ENCODE measurements at places on chromosomes 1 and 21.
A peak's percentile ranks its signal among the peaks of the same experiment; 100 is the strongest.

GRCh38 chr21:18157406-18157805 lies 87.2 kb upstream of the CHODL start:
- DNase-seq: no peak

DNA sequence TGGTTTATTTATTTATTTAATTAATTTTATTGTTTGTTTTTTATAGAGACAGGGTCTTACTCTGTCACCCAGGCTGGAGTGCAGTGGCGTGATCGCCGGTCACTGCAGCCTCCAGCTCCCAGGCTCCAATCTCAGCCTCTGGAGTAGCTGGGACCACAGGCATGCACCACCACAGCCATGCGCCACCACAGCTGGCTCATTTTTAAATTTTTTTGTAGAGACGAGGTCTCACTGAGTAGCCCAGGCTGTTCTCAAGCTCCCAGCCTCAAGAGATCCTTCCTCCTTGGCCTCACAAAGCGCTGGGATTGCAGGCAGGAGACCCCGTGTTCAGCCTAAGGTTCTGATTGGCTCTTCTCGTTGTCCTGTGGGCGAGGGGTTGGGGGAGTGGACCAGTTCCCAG lies 22.1 kb downstream of the UMODL1 start:
- DNase-seq: no peak

DNA sequence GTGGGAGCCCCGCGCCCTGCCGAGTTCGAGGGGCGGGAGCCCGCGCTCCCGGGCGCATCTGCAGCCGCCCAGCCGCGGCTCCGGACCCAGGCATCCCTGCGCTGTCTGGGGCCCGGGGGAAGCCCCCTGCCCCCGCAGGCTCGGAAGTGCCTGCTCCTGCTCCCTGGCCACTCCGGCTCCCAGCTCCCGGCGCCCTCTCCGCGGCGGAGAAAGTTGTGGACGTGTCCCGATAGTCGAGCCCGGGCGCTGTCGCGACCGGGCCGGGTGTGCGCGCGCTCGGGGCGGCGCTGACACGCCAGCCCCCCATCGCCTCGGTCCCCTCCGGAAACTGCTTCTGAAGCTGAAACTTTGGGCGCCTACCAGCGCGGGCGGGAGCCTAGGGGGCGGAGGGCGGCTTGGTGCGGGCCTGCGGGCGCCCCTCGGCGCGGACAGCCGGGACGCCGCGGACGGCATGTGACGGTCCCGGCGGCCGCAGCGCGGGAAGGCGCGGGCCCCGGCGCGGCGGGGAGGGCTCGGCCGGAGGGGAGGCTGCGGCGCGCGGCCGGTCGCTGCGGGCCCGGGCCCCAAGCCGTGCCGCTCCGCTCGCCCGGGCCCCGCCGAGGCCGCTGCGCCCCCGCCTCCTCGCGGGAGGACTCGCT lies 515 bp downstream of the MAN1C1 start:
- no peak for DNase-seq

GRCh38 chr1:160646180-160646579 lies 664 bp downstream of the SLAMF1 start:
- no peak for DNase-seq

DNA sequence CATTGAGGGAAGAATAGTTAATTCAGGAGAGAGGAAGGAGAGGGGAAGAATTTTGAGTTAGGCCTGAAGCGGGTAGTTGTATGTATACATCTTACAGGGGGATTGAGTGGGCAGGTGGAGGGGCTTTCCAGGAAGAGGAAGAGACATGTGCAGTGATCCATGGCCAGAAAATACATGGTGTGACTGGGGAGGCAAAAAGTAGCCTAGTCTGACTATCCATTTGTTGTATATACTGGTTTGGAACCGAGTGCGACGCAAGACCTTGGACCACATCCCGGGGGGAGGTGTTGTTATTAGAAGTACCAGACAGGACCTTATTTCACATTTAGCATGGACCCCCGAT lies 158.3 kb downstream of the SDCCAG8 start:
- DNase-seq: no peak

DNA sequence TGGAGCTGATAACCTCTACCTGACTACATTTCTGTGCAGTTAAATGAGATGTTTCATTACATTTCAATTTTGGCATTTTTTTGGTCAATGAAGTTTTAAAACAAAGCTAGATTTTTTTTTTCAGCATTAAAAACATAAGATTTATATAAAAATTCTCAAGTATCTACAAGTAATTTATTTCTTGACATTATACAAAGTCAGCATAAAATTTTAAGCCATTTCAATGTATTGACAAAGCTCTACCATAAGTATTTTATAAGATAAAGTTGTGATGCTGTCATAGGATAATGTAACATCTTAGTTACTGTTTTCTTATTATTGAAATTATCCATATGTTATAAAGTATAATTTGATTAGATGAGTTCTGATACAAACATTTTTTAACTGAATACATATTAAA lies 351.6 kb downstream of the PTBP2 start:
- no peak for DNase-seq

DNA sequence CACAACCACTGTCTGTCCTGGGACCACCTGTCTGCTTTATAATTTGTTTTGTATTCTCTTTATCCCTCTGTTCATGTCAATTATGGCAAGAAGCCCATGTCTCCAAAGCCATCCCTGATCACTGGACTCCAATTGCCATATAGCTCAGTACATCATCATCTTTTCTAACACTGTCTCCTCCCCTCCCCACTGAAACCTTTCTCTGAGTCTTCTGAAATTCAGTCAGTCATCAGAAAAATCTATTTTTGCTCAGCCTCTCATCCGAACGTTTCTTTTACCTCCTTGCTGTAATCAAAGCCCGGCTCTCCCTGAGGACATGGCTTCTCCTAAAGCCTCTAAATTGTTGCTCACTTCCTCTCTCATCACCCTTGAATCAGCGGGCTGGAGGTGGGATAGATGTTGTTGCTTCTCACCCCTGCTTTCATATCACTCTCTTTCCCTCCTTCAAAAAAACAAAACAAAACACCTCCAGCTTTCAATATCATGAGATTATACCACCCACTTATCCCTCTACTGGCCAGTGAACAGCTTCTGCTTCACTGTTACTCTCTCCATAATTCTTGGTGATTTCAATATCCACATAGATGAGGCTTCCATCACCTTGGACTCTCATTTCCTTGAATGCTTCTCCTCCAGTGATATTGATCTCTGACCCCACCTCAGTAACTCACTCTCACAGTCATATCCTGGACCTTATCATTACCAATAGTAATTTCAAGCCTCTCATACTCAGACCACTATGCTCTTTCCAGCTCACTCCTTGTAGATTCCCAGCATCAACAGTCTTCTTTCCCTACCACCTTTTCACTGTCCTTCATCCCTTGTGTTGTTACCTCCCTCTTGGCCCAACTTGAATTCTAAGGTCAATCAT lies 27.8 kb downstream of the RAB3B start:
- DNase-seq: no peak

- no peak for DNase-seq
Measured at GRCh38 chr1:225277445-225277844, 150.4 kb downstream of the LBR start.

DNA sequence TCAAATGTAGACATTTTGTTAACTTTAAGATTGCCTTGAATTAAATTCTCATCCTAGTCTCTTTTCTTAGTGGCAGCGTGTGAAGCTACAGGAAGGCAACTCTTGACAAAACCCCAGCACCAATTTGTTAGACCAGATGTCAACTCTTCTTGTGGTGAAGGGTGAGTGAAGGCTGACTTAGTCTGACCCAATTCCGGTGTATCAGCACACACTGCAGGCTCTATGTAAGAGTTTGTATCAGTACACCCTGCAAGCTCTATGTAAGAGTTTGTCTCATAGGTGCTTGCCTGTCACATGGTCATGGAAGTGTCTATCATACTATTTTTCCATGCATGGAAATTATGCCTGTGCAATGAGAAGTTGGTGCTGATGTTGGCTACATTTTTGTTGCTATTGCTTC lies 16.8 kb downstream of the CR2 start:
- no peak for DNase-seq

GRCh38 chr21:35601211-35601610 lies 459.1 kb downstream of the SETD4 start:
- no peak for DNase-seq

GRCh38 chr1:65881067-65881594 lies 88.4 kb downstream of the PDE4B start:
- DNase-seq: no peak

GRCh38 chr1:110243574-110243973 lies 33.5 kb downstream of the KCNC4 start:
- no peak for DNase-seq

GRCh38 chr1:230330157-230330556 lies 96.0 kb downstream of the PGBD5 start:
- no peak for DNase-seq

DNA sequence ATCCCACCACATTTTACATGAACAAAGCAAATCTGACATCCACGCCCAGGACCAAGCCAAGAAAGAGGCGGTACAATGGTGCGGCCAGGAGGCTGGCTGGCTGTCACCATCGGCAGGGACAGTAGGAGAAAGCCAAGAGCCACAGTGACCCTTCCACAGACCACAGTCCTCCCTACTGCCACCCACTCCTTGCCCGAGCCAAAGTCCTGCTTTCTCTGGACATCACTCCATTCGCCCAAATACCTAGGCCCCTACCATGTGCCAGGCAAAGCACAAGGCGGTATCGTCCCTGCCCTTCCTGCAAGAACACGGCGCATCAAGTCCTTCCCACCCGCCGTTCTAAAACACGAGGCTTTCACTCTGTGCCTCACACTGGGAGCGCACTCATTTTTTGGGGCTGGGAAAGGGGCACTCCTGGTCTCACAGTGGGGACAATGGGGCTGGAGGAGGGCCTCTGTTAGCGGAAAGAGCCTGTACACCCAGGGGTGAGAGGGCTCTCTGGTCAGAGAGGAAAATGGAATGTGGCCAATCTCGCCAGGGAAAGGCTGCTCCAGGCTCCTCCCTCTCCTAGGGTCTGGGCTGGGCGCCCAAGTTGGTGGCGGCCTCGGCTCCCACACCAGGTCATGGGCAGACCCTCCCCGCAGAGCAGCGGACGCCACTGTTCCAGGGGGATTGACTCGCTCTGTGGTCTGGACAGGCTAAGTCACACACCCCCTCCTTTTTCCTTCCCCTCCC lies 26.5 kb downstream of the SSBP3 start:
- DNase-seq: no peak

DNA sequence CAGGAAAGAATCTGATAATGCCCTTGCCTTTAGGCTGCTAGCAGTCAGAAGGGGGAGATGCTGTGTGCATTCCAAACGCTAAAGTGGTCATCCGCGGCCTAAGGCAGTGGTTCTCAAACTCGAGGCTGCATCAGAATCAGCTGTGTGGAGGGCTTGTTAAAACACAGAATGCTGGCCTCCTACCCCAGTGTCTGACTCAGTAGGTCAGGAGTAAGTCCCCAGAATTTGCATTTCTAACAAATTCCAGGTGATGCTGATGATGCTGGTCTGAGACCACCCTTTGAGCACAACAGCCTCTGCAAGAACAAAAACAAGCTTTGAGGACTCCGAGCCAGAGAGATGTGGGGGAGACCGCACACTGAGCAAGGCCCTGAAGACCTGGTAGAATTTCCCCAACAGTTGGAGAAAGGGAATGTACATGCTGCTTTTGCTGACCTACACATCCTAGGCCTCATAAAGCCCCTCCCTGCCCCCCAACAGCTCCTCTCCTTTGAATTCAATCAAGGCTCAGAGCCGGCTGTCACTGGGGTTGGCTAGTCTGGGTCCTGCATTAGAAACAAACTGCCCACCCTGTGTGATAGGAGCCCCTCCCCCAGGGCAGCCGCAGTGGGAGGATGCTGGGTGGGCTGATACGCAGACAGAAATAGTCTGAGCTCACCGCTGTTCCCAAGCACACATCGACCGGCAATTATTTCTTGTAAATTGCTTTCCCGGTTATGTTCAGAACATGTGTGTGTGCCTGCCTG lies 27.1 kb downstream of the SHISAL2A start:
- no peak for DNase-seq

GRCh38 chr1:70038025-70038424 lies 167.4 kb downstream of the LRRC40 start:
- DNase-seq: no peak

- DNase-seq: no peak
Measured at GRCh38 chr21:36703626-36704280, 4.8 kb downstream of the SIM2 start.

DNA sequence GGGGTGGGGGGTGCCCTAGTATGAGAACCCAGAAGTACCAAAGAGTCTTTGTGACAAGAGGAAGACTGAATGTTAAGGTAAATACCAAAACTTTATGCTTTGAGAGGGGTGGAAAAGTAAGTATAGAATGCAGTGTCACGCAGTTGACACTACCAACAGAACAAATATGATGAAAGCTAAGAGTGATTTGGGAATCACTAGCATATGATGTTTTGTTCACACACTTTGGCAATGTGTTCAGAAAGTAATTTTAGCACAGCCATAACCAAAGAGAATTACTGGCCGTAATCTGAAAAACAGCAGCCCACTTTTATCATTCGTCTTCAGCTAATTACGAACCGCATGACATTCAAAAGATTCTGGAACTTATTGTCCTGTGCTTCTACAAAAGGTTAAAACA lies 59.5 kb downstream of the ENAH start:
- DNase-seq: no peak

DNA sequence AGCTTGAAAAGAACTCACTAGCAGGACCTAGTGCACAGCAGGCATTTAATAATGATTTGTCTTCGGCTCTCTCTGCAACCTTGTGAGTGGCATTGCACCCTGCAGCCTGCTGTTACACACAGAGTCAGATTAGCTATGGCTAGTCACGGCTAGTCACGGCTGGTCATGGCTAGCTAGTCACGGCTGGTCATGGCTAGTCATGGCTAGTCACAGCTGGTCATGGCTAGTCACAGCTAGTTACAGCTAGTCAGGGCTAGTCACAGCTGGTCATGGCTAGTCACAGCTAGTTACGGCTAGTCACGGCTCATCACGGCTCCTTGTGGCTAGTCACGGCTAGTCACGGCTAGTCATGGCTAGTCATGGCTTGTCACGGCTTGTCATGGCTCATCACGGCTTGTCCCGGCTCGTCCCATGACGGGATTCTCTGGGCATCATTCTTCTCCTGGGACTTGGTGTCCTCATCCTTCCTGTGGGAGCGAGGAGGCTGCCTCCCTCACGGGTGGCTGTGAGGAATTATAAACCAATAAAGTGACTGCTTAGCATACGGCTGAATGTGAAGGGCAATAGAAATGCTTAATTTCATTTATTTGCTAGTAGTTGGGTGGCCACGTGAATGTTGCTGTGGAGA lies 12.5 kb upstream of the KIF26B start:
- DNase-seq: no peak

DNA sequence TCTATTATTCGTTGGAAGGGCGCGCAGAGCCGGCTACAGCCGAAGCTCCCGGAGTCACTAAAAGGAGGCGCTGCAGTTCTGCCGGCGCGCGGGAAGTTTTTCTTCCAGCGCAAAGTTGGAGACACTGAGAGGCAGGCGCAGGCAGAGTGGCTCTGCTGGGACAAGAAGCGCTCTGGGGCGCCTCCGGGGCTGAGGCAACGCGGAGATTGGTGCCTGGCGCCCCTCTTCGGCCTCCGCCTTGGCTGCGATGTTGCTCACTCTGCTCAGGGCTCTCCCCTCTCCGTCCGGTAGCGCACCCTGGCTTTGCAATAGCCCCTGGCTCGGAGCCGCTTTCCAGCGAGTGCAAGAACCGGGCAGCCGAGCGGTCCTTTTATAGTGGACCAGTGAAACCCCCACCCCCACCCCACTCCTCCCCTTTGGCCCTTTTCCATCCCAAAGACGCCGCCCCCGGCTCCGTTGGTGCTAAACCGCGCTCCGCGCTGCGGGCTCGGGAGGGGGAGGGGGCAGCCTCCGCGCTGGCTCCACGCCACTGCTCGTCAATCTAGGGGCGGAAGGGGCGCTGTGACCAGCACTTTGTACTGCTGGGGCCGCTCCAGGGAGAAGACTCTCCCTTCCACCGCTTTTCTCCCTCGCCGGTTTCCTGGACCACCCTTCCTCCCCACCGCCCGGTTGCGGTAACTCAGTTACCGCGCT lies at the start of gene ADAMTS1:
TSS of gene ADAMTS1 (minus strand) at position 344 of the 693 bp plus-strand sequence. CDS start 455 bp downstream, outside the sequence.
- peak; percentile 98 for DNase-seq
